Adipocyte (in vitro differentiated cells): ENCODE measurements at places on chromosomes 6 and 20.

DNA sequence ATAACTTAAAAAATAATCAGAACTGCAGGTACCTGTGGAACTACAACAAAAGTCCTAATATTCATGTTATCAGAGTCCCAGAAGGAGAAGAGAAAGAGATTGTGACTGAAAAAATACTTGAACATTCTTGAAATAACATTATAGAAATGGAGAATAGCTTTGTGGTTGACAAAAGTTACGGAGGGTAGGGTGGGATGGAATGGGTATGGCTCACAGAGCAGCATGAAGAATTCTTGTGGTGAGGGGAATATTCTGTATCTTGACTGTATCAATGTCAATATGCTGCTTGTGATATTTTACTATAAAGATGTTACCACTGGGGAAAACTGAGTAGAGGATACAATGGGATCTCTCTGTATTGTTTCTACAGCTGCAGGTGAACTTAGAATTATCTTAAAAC, 122.5 kb downstream of the DST start:
- no peak for DNase-seq

DNA sequence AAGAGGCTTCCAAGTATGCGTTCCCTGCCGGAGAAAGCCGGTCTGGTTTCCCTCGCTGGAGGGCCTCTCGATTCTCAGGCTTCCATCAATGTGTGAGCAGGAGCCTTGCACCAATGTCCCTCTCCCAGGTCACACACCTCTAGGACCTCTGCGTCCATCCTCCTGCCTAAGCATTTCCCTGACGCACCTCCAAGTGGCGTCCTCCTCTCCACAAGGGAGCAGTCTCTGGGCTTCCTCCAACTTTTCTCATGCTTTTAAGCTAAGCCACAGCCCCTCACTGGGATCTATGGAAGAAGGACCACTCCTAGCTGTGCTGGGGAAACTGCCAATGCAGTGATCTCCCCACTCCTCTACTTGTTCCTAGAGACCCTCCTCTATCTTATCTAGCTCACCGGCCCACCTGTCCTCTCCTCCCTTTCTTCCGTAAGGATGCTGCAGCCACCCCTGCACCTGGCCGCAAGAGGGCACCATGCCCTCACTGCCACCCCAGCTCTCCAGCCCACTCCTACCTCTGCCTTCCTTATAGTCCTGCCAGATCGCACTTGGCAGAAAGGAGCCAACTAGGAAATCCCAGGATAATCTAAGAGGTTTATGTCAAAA, 258.7 kb downstream of the LRFN2 start:
- DNase-seq: no peak

- DNase-seq: no peak
Observed at GRCh38 chr6:46395530-46395929, 95.7 kb downstream of the RCAN2 start.

GRCh38 chr20:21391185-21391971, 5.9 kb downstream of the NKX2-4 start:
- DNase-seq: no peak

DNA sequence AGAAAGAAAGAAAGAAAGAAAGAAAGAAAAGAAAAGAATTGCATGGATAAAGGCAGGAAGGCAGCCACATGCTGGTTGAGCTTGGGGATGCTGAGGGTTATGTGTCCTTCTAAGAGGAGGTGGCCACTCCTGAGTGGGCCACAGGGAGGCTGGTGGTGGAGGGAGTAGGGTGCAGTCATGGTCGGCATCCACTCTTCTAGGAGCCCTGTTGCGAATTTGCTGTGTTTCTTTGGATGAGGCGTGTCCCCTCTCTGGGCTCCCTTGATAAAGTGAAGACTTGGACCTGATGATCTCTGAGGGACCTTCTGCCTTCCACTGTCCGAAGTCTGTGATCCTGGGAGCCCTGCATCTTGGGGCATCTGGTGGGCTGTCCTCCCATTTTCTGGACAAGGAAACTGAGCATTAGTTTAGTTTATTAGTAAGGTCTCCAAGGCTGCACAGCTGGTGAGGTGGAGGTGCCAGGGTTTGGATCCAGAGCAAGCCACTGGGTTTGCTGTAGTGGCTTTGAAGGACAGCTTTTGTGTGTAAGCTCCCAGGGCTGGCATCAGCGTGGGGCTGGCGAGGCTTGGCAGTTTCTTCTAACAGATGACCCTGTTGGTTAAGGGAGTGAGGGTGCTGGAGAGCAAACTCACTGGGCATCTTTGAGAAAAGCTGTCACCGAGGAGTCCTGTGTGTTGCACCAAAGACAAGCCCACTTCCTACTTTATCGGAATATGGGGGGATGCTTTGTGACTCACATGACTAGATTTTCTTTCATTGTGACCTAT, 4.3 kb downstream of the DLGAP4 start:
- no peak for DNase-seq
